ENCODE measurements at places on chromosomes 3 and 15. TPM values are rescaled to one million over a fixed set of nuclear protein-coding genes. Genes with fewer than 3 reads are reported as not detected.

DNA sequence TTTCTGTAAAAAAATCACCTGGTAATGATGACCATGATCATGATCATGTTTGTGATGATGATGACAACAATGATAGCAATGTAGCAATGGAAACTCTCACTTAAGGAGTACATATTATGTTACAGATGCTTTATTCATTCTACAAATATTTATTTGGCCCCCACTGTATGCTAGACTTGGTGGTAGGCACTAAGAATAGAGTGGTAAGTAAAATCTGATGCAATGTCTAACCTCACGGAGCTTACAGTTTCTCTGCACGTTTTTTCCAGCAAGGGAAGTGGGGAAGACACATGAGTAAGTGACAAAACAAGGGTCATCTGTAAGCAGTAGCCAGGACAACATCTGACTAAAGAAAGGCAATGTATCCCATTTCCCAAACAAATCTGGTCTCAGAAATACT lies 199.4 kb upstream of the MRPL3 start:
- DNase-seq = no peak

DNA sequence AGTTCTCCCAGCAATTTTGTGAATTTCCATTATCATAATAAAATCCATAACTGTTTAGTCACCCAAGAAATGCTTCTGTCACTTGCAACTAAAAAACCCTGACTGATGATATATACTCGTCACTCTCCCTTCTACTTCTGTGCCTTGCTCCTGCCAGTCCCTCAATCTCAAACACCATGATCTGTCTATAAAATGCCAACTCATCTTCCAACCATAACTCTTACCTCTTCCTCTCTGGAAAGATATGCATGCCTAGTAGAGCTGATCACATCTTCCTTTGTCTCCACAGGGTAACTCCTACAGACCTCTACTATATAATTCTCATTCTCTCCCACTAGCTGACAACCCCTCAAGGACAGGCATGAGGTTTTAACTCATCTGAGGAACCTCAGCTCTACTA lies 5.2 kb upstream of the VEPH1 start:
- no peak for DNase-seq

DNA sequence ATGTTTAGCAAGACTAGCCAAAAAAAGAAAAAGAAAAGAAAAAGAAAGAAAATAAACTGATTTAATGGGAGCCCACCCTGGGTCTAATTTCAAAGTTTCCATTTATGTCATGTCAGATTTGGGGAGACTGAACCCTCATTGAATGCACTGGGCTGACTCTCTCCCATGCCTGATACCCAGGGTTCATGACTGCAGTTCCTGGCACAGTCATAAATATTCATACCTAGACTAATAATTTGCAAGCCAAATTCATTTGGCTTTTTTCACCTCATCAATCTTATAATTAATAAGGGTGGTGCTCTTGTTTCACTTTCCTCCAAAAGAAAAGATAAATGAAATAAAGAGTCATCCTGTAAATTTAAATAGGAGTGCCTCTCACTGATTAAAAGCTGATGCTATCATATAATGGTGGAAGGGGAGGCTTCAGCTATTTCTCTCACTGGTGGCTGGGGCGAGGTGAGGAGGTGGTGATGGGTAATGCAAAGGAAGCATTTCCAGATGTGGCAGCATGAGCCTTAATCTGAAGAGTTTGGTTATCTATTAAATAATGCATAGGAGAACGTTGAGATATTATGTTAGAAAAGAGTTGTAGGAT lies 224.5 kb downstream of the MEIS2 start:
- no peak for DNase-seq

DNA sequence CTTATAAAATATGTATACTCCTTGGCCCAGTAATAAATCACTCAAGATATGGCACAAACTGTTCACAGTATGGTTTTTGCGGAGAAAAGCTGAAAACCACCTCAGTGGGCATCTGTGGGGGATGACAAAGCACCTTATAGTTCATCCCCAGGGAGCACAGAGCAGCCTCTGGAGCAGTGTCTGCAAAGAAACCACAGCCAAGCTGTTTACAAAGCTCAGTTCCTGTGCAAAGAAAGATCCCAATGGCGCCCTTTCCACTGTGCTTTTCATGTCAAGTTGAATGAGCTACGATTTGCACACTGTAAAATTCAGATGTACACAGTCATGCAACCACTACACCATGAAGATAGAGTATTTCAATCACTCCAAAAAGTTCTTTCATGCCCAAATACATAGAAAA lies 2.5 kb upstream of the EFCC1 start:
- no peak for DNase-seq

GRCh38 chr3:30760040-30760695 lies 134.3 kb downstream of the GADL1 start:
- no peak for DNase-seq

Gene SENP8
- 3.6 TPM for total RNA-seq

All from left cardiac atrium (tissue), 4 donors.